ENCODE measurements at places on chromosomes 6 and 20.
A peak's percentile ranks its signal among the peaks of the same experiment; 100 is the strongest.

DNA sequence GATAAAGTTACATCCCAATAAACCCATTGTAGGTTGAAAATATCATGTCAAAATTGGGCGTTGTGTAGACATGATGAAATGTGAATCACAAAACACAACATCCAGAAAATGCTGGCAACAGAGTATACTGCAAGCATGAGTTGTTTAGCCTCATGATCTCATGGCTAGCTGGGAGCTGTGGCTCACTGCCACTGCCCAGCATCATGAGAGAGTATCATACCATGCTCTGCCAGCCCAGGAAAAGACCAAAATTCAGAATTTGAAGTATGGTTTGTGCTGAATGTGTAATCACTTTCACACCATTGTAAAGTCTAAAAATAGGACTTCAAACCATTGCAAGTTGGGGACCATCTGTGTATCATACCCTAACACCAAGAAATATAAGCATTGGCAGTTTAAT, 45.2 kb upstream of the SMAP1 start:
- DNase-seq: no peak

DNA sequence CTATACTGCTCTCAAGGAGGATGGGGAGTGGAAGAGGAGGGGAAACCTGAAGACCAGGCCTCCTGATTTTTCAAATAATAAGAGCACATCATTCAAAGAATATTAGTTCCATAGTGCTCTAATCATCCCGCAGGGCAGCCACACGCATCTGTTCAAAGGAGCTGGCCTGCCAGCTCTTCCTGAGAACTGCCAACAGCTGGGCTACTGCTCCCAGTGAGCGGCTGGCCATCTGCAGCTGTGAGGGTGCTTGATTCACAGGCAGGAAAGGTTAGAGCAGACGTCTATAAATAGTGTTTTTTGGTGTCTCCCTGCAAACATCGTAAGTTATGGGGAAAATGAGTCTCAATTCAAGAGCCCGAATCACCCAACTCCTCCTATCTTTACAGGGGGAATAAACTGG, 17.3 kb downstream of the NSFL1C start:
- DNase-seq: no peak

- no peak for DNase-seq
These were observed 43.8 kb downstream of the EYA2 start for GRCh38 chr20:46938434-46938833.

GRCh38 chr6:112022749-112023148, 31.2 kb upstream of the CCN6 start:
- no peak for DNase-seq

DNA sequence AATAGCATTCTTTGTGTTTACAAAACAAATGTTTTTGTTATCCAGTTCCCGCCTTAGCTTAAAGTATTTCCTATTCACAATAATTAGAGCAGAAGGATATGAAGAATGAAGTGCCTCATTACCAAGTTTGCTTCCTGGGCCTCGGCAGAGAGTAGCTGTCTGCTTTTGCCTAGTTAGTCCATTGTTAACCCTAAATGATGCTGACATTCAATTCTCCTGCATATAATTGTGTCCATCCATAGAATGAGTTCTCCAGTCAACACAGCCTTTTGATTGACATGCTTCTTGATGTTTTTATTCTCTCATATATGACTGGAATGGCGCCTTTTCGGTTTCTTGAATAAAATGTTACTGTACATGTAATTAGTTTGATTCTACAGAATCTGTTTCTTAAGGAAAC, 100.9 kb downstream of the MYB start:
- no peak for DNase-seq

DNA sequence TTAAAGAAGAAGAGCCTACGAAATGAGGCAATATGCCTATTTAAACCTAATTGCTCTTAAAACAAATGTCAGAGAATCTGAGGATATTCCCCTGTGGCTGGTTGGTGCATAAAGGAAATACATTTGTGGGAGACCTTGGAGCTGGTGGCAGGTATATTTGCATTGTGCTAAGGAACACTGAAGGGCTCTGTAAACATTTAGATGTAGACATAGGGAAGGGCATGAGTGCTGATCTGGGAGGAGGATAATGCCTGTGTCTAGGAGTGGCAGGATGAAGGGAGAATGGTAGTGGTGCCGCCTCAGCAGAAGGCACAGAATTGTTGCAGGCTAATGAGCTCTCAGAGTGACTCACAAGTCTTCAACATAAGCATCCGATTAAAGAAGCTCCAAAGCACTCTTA, 85.8 kb downstream of the CD164 start:
- no peak for DNase-seq

DNA sequence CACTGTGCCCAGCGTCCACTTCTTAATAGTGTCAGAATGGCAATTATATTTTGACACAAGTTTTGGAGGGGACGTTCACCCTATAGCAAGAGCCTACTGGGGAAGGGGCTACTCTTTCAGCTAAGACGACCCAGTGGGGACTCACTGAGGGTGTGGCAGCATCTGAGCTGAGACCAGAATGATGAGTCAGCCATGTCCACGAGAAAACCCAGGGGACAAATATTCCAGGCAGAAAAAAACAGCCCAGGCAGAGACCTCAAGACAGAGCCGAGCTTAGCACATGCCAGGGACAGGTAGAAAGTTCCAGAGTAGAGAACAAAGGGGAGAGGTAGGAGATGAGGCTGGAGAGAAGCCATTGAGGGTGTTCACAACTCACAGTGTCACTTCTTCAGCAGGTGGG, 11.2 kb downstream of the CNBD2 start:
- DNase-seq: peak; percentile 18

- no peak for DNase-seq
These were observed 90.2 kb downstream of the KIF16B start for GRCh38 chr20:16483024-16483423.

DNA sequence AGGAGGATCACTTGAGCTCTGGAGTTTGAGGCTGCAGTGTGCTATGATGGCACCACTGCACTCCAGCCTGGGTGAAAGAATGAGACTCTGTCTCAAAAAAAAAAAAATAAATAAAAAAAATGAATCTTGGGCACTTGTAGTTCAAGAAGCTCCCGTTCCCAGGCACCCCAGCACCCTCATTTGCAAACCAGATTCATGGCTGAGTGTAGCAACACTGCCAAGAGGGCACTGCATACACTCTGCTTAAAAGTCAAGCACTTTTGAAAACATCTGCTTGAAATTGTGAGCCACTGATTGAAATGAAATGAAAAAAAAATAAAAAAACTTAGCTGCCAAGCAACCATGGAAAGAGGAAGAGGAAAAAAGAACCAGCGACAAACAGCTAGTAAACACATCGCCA, 124.7 kb upstream of the SASH1 start:
- DNase-seq: no peak

DNA sequence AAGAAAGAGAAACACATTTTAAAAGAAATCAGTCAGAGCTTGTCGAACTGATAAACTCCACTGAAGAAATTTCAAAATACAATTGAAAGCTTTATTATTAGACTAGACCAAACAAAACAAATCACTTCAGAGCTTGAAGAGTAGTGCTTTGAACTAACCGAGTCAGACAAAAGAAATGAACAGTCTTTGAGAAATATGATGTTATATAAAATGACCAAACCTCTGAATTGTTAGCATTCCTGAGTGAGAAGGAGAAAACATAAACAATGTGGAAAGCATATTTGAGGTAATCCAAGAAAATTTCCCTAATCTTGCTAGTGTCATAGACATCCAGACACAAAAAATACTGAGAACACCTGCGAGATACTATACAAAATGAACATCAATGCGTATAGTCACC, 13.2 kb upstream of the CST4 start:
- peak; percentile 18 for DNase-seq

GRCh38 chr20:44736170-44737021, 9.3 kb upstream of the KCNK15 start:
- DNase-seq: peak; percentile 86

DNA sequence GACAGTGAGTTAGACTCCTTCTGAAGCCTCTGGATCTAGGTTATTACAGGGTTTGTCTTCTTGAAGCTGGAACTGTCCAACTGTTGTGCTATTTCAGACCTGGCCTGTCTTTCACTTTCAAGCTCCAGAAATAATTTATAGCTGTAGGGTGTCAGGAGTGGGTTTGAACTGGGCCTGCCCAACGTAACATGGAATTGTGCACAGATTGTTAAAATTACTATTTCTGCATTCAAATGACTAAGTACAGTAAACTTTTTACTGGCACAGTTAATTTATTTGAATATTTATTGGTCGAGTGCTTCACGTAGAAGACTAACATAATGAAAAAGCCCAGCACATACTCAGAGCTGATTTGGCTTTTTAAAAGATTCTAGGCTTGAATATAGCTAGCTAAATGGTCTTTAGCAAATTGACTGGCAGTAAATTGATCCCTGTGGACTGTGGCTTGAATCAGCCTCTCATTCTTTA, 74.3 kb downstream of the ARID1B start:
- no peak for DNase-seq

- DNase-seq: no peak
These were observed 1.5 kb downstream of the CENPQ start for GRCh38 chr6:49464691-49465090.

DNA sequence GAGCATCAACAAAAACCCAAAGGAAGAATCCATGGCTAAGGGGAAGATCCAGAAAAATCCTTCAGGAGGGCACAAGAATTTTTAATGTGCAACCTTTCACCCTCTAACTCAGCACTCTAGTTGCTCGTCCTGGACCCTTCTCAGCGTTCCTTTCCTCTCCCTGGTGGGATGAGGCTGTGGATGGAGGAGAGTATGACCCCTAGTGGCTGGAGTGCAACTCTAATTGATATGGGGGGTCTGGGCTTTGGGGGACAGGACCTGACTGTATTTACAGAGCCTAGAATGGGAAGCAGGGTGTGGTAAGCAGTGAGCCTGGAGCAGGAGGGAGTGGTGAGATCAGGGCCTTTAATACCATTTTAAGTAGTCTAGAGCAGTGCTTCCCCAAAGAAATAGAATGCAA, 83.9 kb upstream of the CEP85L start:
- DNase-seq: no peak

DNA sequence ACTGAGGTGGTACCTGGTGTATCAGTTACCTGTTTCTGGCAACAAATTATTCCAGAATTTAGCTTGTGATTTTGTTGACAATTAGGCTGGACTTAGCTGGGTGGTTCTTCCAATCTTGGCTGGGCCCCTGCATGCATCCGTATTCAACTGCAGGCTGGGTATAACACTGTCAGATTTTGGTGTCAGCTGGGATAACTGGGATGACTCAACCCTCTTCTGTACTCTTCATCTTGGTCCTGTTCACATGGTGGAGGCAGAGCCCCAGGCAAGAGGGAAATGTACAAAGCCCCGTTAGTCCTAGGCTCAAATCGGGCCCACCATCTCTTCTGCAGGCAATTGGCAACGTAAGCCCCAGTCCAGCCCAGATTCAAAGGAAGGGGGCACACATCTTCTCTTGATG, 89.2 kb downstream of the PHACTR3 start:
- DNase-seq: no peak

DNA sequence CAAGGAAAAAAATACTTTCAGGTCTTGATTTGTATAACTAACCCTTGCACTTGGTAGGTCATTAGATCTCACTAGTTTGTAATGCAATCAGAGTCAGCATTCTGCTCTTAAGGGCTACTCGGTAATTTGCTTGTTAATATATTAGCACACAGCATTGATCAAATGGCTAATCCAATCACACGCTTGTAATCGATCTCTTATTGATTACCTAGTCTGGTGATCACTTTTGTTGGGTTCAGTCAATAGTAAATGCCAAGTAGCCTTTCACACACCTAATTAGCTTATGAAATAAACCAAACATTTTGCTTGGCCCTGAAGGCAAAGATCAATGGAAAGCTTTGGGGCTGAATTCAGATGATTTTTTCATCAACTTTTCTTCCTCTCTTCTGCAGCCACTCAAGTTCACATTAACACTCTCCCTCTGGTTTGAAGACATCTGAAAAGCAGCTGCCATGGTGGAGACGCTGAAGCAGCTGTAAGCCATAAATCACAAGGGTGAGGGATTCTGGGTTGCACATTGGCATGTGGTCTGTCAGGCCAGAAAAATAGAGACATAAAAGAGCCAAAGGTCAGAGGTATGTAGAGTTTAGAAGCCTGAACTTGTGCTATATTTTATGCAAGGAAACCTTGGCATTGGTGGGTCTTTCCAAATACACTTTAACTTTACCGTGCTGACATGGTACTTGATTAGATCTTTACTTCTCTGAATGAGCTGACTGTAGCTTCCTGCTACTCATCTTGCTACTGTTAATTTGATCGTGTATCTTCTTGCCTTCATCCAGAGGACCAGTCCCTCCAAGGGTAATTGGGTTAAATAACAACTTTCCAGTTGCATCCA, 234.4 kb downstream of the SIM1 start:
- DNase-seq: no peak

DNA sequence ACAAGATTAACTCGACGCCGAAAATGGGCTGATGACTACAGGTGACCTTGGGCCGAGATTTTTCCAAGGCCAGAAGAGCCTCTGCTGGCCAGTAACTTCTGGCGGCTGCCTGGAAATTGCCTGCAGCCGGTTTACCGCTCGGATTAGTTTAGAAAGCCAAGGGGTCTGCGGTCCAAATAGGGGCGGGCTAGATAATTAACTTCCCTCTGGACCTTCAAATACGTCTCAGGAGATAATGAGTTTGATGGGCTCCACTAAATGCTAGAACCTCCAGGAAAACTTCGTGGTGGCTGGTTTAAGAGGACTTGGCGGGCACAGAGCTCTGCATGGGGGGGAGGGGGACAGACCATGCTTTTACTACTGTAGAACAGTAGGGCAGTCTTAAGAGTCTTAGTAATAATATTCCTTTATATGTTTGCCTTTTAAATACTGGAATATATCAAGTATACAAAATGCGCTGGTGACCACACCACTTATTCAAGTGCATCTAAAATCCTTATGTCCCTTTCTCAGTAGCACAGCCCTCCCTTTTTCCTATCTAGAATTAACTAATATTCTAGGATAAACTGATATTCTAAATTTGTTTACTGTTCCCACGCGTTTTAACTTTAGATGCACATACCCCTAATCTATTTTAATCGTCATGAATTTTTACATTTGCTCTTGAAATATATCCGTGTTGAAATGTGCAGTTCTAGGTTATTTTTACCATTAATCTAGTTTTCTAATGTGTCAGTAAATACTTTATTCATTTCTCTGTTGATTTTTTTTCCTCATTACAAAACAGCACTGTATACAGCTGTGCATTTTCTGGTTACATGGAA, 107.5 kb upstream of the PRSS16 start:
- DNase-seq: no peak

DNA sequence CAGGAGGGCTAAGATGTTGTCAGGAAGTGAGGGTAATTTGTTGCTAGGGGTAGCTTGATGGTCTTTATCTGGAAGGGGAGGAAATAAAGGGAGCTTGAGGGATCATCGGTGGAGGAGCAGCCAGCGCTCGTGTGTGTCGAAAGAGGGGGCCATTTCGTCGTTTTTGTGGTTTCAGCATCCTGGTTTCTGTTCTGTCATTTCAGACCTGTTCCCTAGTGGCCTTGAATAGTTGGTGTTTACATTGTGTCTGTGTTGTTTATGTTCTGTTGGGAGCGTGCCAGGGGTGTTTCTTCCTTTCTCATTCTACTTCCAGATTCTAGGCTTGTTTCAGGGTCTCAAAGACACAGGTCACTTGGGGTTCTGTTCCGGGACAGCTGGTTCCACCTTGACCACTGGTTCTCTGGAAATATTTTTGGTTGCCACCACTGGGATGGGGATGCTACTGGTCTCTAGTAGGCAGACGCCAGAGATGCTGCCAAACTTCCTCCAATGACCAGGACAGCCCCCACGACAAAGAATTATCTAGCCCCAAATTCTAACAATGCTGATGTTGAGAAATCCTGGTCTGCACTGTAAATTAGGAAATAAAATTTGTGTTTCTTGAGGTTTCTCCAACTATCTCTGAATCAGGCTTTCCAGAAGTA, 113.9 kb upstream of the NAA20 start:
- no peak for DNase-seq
